ENCODE measurements at places on chromosomes 13 and 19.
A peak's percentile ranks its signal among the peaks of the same experiment; 100 is the strongest.

- DNase-seq = no peak
Observed at GRCh38 chr19:19816679-19817078, 4.9 kb downstream of the ZNF506 start.

- DNase-seq = no peak
Observed at GRCh38 chr19:16340654-16341053, 16.0 kb downstream of the KLF2 start.

DNA sequence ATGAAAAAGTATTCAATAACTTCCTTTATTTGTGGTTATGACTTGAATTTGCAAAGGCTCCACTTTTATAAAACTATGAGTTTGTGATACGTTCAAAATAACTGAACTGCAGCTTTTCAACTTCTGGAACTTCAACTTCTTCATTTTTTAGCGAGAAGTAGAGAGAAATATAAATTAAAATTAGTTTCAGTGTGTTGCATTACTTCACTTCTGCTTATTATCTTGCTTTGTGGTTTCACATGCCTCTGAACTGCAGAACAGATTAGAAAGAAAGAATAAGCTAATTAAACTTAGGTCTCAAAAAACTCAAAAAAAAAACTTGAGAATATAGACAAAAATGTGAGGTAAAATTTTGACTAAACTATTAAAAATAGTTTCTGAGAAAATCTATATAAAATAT is 1073.4 kb downstream of the PCDH17 start:
- no peak for DNase-seq

DNA sequence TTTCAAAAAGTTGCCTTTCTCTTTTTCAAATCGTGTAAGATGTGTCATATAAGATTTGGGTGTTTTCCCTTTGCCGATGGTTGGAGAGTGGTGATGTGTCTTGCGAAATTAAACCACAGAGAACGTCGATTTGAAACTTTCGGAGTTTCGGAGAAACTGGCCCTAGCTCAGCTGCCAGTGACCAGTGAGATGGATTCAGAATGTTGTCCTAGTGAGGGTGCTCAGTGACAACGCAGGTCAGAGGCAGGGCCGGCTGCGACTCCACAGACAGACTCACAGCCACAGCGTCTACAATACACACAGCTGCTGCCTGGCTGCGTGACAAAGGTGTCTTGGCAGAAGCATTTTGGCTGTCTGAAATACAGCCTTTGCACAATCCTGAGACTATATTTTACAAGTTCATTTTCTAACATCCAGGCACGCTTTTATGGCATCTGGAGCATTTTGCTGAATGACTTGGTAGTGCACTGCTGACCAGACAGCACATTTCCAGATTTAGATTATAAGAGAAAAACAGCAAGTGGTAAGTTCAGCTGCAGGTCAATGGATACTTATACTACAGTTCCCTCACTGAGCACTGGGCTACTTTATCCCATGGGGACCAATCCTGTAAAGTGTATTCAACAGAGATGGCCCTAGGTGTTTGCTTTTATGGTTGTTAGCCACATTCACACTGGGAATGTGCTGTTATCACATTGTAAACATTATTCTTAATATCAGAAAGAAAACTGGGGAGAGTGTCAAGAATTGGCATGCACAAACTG is 207.5 kb downstream of the KCNRG start:
- DNase-seq = no peak

DNA sequence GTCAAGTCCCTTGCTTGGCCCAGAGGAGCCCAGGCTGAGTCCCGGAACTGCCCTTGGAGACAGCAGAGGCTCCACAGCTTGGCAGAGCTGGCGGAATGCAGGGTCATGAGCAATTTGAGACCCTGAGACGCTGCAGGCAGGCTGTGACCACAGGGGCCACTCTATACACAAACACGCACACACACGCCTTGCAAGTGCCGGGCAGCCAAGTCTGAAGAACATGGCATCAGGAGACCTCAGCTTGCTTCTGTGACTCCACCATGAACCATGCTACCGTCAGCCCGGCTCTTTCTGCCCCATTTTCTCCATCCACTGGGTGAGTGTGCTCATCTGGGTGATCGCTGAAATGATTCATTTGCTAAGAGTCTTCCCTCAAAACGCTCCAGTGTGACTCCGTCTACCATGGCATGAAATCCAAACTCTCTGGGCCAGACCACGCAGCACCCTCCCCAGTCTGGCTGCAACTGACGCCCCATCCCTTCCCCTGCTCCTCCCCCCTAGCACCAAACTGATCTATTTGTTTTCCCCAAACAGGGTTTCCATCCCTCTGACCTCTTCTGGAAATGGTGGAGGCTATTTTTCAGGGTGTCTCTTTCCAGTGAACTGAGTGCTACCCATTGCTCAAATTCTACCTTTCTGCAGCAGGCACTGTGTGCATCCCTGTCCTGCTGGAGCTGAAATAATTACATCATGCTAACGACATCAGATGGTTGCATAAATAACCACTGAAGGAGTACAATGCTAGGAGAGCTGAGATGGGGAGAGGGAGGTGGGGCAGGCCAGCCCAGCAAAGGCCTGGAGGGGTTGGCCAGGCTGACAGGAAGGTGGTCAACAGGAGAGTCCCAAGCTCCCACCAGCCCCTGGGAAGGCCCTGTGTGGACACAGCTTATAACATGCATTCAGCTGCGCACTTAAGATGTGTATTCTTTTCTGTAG is 3.1 kb downstream of the CARS2 start:
- no peak for DNase-seq

DNA sequence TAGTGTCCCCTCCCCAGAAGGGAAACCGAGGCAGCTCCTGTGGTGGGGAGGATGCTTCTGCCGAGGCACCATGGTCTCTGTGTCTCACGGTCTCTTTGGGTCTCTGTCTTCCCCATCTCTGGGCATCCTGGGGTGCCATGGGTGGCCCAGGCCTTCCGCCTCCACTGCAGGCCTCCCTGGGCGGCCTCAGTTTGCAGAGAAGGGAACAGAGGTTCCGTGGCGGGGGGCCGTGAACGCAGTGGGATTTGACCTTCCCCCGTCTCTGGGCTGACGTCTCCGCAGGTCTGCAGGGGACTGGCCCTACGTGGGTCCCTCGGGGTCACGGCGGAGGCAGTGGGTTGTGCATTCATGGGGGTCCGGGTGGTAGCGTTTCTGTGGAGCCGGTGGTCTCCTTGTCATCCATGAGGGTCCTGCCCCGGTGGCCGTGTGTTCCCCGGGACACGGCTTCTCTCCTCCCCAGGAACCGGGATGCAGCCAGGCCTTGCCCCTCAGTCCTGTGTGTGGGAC is 4.6 kb downstream of the EFNA2 start:
- no peak for DNase-seq

- DNase-seq = no peak
Observed at GRCh38 chr13:75417656-75418055, 64.3 kb downstream of the TBC1D4 start.

DNA sequence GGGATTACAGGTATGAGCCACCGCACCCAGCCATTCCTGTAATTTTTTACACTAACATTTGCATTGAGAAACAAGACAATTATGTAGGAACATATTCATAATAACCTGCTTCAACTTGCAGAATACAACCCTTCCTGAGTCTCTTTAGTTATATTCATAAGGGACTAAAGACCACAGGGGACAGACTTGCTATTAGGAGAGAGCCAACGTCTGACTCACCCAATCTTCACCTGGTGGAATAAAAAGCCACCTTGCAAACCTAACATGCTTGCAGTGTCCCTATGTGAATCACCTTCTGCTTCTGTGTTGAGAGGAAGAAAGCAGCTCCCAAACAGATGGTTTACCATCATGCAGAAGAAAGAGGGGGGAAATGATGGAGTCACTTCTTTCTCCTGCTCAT is 456.1 kb downstream of the PCDH9 start:
- DNase-seq = no peak

DNA sequence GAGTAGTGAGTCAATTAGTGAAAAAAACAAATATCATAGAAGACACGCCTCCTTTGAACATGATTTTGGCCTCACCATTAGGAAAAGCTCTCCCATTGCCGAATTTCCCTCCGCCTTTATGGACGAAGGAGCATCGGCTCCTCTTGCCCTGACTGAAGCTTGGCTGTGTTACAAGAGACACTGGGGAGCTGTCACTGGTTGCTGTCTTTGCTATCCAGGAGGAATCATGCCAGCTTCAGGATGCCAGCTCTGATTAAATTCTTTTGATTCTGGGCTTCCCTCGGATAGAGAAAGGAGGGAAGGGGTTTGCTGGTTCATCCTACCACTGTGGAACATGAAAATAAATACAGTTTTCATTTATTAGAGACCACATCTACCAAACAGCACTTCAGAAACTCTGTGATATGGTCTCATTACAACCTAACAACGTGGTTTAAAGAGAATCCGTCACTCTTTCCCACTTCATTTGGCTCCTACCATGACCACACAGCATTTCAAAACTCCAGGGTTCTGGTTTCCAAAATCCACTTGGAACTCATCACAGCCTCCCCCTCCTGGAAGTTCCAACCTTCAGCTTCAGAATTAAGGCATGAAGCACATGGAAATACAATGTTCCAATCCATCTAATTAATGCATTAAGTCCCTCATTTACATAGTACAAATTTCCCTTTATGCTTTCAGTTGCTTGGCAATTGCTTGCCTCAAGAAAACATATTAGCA is 446.0 kb downstream of the EFNB2 start:
- DNase-seq = no peak

DNA sequence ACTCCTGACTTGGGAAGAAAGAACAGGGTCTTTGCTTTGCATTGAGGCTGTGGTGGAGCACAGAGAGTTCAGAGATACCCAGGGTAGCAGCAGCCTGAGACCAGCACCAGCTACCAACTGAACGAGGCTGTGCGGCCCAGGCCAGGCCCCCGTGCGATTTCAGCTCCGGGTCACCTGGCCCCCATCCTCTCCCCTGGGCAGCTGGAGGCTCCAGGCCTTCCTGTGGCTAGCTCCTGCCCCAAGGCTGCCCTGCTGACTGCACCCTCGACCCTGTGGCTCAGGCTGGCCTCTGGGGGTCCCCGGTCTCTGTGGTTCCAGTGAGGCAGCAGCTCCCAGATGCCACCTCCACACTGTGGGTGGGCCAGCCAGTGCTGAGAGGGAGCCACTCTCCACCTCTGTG is 52.8 kb downstream of the MCF2L start:
- no peak for DNase-seq

GRCh38 chr19:56637976-56638555 is 4.9 kb upstream of the SMIM17 start:
- DNase-seq = no peak

DNA sequence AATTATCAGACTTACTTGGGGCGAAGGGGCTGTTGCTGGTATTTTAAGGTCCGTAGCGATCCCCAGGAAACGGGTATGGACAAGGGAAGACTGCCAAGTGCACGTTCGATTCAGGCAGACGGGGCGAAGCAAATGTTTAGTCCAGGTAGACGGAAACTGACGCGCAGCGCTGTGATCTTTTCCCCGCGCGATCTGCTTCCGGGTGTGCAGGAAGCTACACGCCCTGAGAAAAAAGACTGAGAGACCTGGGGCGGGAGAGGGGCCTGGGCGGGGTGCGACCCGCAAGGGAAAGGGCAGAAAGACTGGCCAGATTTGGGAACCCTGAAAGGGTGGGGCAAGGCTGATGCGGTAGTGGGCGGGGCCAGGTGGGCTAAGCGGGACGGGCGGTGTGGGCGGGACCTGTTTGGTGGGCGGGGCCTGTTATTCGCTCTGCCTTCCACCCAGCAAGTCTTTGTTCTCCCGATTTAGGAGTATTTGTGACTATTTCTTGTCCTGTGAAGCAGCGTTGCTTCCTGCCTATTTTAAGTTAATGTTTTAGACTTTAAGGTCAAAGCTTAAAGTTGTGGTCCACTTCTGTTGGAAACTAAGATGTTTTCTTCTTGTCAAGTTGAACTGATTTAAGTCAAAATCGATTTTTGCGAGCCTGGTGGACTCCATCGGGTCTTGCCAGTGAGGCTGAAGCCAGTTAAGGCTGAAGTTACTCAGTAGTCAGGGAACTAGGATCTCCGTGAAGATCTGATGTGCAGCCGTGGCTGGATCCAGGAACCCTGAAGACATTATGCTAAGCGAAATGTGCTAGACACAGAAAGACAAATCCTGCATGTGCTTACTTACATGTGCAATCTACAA is at the start of gene ZNF836:
TSS of gene ZNF836 (minus strand) at position 301 of the 849 bp plus-strand sequence. CDS start 3,549 bp downstream, outside the sequence.
- DNase-seq = peak; percentile 83

DNA sequence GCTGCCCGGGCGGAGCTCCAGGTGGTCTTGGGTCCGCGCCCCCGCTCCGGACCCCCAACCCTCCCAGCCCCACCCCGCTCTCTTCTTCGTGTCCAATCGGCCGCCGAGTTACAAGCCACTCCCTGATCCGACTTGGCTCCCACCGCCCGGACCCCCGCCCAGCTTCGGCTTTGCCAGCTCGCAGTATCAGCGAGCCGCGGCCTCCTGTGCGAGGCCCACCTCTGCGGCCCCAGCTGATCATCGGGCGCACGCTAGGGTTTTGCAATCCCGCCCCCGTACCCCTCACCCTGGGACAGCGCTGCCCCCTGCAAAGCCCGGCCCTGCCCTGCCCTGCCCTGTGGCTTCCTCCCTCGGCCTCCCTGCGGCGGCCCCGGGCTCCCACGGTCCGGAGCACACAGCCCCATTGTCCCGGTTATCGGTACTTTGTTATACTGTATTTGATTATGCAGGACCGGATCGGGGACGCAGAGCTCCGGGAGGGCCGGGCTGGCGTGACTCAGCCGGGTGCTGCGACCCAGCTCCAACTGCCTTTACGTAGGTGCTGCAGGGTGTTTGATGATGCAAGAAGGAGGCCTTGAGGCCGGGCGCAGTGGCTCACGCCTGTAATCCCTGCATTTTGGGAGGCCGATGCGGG is 598 bp upstream of the LPAR2 start:
- peak; percentile 33 for DNase-seq

- DNase-seq = no peak
Observed at GRCh38 chr13:113862931-113863523, 849 bp downstream of the GAS6 start.

GRCh38 chr13:38784036-38784880 is 97.4 kb downstream of the FREM2 start:
- no peak for DNase-seq

DNA sequence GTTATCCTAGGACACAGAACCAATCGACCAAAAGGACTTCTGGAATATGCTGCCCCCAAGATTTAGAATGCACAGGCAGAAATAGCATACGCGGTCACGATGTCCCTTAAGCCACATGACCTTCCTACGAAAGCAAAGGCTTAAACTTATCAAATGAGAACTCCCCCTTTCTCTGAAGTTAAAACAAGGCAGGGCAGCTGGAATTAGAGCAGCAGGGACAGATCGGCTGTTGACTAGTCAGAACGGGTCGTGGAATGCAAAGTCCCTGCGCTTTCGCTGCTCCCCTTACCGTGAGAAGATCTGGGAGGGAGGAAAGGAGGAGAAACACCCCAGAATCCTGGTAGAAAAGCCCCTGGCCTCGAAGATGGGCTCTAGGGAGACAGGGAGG is 799 bp upstream of the USPL1 start:
- DNase-seq = peak; percentile 21

DNA sequence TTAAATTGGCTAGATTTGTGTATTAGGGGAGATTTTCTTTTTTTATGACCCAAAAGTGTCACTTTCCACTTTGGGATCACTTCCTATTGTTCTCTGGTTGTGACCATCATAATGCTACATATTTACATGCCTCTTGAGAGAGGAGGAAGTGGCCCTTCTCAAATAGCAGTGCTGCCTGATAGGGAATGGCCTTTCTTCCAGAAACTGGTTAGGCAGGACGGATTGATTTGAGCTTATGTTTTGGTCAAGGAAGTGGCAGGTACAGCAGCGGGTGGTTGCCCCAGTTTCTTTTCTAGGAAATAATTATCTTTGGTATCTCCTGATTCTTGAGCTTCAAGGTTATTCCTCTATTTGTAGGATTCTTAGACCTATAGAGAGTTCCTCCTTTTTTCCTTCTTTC is 21.9 kb upstream of the WTIP start:
- DNase-seq = no peak

- DNase-seq = no peak
Observed at GRCh38 chr13:106467427-106468122, 67.9 kb downstream of the EFNB2 start.

- DNase-seq = no peak
Observed at GRCh38 chr13:93726173-93726957, 499.8 kb downstream of the GPC6 start.
